Kasumi-1 (cell line): ENCODE measurements at places on chromosomes 1 and 21.

GRCh38 chr1:208030288-208031091 is 119.6 kb upstream of the CD34 start:
- no peak for DNase-seq

DNA sequence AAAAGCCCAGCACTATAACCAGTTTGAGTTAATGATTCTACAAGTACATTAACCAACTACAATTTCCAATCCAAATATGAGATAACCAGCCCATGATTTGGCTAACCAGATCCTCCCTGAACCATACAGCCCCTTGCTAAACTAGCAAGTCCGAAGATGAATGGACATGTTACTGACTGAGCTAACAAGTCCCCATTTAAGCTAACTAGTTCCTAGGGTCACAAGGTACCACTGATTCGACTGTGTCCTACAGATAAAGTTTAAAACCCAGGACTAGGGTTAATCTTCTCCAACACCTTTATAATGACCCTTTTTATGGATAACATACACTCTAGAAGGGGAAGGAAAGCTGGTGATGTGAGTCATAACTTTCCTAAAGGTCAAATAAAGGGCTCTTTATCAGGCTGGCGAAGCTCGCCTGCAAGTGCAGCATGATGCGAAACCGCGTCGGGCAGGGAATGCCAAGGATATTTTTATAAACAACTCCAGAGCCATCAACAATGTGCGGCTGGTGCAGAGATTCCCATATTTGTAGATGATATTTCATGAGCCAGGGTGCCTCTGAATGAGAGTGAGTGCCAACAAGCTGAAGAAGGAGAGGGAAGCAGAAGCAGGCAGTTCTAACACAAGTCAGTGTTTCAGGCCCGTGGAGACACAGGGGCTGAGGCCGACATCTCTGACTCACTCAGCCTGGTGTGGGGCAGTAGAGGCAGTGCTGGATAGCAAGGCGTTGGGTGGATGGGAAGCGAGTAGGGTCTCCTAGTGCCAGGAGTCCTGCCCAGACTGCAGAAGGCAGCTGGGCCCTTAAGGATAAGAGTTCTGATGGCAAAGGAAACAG is 75.6 kb upstream of the ROR1 start:
- DNase-seq, result no peak

GRCh38 chr1:79364896-79365295 is 358.4 kb upstream of the ADGRL4 start:
- DNase-seq, result no peak

DNA sequence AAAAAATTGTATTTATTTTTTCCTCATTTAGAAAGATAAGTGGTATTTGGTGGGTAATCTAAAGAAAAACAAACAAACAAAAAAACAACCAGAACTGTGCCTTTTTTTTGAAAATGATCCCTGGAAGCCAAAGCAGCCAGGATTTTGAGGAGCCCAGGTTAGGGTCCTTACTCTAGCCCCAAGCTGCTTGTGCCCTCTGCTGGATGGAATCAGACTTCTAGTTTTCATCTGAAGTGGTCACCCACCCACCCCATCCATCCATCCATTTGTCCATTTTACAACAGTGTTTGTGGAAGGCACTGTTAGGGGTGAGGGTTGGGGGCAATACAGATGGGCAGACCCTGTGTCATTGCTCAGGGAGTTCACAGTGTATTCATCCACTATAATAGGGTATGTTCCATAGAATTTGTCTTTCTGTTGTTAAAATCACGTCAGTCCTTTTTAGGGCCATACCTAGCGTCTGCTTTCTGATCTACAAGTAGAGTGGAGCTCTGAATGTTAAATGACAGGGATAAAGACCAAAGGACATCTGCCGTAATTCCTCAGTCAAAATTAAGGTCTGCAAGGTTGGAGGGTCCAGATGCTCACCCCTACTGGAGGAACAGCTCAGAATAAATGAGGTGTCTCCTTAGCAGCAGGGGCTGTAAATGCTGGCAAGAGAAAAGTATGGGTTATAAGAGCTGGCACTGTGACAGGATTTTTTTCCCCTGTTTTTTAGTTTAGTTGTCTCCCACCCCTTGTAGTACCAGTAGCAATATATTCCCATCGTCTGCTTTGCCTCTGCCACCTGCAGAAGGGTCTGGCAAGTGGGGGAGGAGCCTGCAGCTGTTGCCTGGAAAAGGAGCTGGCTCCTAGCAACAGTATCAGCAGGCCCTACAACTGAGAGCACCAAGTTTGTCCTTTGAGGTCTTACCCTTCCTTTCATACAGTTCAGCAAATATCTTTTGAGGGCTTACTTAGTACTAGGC is 3.2 kb downstream of the LRRC42 start:
- peak; percentile 68 for DNase-seq

- no peak for DNase-seq
Observed at GRCh38 chr1:211843018-211843417, 12.5 kb upstream of the LPGAT1 start.

- no peak for DNase-seq
Observed at GRCh38 chr1:177547200-177547599, 376.4 kb downstream of the BRINP2 start.

GRCh38 chr1:58748666-58749065 is 35.2 kb downstream of the JUN start:
- no peak for DNase-seq

DNA sequence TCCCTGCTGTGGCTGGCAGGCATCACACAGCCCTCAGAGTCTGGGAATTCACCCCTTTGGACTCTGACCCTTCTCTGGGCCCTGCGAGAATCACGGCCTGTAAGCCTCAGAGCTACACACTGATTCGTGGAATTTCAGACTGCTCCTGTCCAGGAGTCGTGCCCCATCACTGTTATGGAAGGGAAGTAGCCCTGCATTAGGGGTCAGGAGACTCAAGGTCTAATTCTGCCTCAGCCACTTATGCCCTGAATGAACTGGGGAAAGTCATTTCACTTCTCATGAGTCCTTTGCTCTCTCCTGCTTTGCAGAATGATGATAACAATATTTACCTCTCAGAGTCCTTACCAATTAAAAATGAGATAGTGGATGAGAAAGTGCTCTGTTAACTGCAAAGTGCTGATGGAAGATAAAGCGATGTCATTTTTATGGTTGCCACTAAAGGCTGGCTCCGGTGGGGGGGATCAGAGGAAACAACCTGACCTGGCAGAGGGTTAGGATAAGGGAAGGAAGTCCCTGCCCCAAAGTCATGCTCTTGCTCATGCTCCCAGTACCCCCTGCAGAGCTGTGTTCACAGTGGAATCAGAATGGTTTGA is 148.6 kb upstream of the CD34 start:
- DNase-seq, result no peak

DNA sequence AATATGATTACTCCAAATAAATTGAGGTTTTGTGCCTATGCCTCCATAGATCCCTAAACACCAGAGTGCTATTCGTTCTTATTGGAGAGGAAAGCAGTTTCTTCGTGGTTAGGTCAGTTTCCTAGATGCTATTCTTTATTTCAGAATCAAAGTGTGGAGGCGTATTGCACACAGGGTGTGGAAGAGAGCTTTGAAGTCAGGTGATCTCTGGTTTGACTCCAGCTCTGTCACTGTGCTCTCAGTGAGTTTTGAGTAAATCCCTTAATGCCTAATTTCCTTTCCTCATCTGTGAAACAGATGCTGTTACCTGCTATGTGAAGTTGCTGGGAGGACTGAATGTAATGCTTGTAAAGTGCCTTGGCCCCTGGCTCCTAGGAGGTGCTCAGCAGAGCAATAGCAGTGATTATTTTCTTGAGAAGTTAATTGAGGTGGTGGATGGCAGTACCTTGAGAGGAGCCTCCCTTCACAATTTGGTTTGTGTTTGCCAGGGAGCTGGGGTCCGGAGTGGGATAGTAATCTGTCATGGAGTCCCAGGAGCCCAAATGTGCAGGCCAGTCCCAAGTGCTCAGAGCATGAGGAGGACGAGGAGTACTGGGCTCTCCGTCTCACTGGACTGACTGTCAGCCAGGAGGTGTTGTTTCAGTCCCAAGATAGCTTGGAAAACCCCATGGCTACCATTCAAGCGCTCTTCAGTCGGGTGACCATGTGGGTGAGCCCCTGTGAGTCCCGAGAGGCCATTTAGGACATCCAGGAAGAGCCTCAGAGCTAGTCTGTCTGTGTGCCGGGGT is 14.9 kb downstream of the NTPCR start:
- no peak for DNase-seq

DNA sequence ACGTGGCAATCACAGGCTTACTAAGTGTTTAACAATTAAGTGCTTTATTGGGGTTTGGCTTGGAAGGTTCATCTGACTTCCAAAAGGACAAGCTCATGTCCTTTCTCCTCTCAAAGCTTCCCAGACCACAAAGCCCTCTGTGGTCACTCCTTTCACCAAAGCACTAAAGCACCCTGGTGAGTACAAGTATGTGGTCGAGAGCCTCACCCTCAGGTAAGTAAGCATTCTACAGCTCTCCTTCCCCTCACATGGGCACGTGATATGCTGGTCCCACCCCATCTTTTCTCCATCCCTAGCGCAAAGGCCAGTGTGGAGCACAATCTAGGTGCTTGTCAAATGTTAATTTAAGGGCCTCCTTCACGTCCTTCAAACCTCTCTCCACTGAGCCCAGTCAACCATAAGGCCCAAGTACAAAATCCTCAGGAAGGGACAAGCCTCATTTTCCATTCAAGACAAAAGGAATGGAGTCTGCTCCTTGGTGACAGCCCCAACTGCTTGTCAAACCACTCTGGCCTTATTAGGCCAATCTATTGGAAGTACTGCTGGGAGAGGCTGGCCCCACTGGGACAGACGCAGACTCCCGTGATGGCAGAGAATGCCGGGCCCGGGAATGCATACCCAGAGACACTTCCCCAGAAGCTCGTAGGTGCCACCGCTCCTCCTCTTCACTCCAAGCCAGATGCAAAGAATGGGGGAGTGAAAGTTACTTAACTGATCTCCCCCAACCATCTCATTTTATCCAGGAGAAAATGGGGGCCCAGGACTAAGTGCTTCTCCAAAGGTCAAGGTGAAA is 7.8 kb downstream of the STMN1 start:
- DNase-seq, result no peak

GRCh38 chr21:28100366-28100765 is 892.3 kb downstream of the LTN1 start:
- no peak for DNase-seq
